Activated naive CD8-positive, alpha-beta T cell treated with anti-CD3 and anti-CD28 coated beads for 36 hours (primary cell): ENCODE measurements at places on chromosomes 11 and 22. TPM values are rescaled to one million over a fixed set of nuclear protein-coding genes. Genes with fewer than 3 reads are reported as not detected.

DNA sequence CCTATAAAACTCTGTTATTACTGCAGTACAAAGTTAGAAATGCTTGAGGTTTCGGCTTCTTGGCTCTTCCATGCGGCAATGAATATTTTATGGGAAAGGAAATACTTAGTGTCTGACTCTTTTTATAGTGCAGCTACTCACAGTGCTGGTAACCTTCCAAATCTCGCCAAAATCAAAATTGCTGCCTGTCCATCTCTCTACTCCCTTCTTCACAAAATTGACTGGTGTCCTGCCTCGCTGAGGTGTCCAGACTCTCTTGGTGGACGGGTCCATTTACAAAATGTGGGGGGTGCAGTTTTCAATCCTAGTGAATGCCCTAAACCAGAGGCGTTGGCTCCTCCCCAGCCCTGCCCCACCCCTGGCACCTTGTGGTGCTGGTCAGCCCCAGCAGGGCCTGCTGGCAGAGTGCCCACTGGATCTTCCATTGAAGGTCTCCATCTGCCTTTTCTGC is 73.5 kb downstream of the ZBTB16 start:
- H3K27ac ChIP-seq = no peak overlapping the region
- no peaks in the 10 kb centered on the region for H3K36me3 ChIP-seq
- DNase-seq = no peak
- H3K4me3 ChIP-seq = no peak overlapping the region

GRCh38 chr22:31870890-31871289 is 73.4 kb upstream of the YWHAH start:
- H3K27ac ChIP-seq = no peak overlapping the region

DNA sequence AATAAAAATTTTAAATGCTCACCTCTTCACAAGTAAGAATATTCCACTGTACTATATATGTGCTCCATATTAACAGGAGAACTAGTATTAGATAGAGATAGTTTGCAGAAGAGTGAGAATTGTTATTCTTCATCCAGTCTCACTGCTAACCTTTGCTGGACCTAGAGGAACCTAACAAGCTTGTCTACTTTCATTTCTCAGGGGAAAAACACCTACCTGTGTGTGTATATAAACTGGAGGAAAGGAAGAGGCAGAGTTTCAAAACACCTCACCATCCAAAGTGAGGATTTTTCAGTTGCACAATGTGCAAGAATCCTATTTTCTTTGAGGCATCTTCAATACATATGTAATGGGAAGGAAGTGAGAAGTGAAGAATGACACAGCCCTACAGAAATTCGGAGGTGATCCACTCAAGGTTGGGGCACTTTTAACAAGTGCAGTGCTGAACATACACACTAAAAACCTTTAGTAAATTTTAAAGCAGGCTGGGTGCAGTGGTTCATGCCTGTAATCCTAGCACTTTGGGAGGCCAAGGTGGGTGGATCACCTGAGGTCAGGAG is 52.4 kb downstream of the SYTL2 start:
- no peaks in the 10 kb centered on the region for H3K27me3 ChIP-seq
- H3K27ac ChIP-seq = peak overlapping the region; percentile 60
- H3K4me3 ChIP-seq = peak overlapping the region; percentile 33
- no peak for DNase-seq
- peaks cover 70% of the 10 kb centered on the region for H3K4me1 ChIP-seq

DNA sequence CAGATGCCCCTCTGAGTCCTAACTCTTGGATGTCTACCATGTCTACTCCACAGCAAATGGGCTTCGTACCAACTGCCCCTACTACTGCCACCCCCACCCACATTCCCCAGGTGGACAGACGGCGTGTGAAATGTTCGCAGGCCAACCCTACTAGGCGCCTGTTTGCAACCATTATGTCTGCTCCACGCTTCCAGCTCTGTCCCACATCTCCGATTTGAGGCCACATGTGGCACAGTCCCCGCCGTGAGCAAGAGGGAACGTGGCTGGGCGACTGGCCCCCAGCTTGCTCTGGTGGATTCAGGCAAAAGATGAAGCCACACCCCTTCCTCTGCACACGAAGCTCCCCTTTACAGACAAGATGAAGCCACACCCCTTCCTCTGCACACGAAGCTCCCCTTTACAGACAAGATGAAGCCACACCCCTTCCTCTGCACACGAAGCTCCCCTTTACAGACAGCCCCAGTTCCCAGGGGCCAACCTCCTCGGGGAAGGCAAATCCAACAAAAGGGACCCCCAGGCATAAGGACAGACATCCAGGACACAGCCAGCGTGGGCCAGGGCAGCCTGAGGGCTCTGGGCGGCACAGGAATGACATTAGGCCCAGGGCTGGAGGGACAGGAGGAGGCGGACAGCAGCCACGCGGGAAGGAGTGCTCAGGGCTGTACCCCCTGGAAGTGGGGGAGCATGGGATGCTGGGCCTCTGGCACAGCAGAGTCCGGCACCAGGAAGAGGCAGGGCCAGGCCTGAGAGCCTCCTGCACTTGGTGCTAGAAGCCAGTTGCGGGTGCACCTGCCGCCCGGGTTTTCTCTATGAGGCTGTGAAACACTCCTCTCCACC is 106.2 kb downstream of the SHANK2 start:
- no peaks in the 10 kb centered on the region for H3K4me1 ChIP-seq
- peaks cover 20% of the 10 kb centered on the region for H3K27me3 ChIP-seq
- H3K36me3 ChIP-seq = no peaks in the 10 kb centered on the region
- H3K27ac ChIP-seq = no peak overlapping the region

DNA sequence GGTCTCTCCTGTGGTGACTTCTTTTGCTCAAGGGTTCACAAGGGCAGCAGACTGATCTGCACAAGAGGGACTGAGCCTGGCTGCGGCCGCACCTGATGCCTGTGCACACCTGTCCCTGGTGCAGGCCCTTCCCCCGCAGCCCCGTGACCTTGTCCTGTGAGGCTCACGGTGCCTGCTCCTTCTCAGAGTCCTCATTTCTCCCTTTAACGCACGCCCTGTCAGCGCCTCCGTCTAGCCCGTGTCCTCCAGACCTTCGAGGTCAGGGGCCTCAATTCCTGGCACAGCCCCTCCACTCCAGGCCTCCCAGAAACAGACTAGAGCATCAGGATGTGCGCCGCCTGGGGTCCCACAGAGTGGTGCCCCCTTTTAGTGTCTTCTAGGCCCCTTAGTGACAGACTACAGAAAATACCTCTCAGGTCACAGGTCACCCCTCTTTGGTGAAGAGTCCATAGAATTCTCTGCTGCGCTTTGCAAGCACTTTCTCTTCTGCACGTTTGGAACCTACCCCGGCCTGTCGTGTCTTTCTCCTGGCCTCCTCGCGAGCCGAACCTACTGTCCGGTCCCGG is 1.0 kb upstream of the DRD4 start:
- H3K27ac ChIP-seq = no peak overlapping the region
- no peak for DNase-seq
- peaks cover 38% of the 10 kb centered on the region for H3K27me3 ChIP-seq
- H3K36me3 ChIP-seq = peaks cover 2% of the 10 kb centered on the region

DNA sequence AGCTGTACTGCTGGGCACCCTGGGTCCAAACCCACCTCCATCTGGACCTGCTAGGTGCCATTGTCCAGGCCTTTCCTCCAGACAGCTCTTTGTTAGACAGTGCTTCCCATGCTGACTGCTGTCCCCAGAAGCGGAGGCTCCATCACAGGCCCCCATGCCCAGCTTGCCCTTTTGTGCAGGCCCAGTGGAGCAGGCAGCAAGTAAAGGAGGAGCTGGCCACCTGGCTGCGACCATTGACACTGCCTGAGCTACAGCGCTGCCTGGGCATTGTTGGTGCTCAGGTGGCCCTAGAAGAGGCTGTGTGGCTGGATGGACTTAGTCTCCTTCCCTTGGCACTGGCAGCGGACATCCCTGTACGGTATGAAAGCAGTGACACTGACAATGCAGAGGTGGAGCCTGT is 1.5 kb downstream of the DNHD1 start:
- DNase-seq = no peak
- peaks cover 8% of the 10 kb centered on the region for H3K4me1 ChIP-seq
- H3K27ac ChIP-seq = no peak overlapping the region
- peaks cover 19% of the 10 kb centered on the region for H3K36me3 ChIP-seq
- H3K4me3 ChIP-seq = no peak overlapping the region
- H3K27me3 ChIP-seq = no peaks in the 10 kb centered on the region

DNA sequence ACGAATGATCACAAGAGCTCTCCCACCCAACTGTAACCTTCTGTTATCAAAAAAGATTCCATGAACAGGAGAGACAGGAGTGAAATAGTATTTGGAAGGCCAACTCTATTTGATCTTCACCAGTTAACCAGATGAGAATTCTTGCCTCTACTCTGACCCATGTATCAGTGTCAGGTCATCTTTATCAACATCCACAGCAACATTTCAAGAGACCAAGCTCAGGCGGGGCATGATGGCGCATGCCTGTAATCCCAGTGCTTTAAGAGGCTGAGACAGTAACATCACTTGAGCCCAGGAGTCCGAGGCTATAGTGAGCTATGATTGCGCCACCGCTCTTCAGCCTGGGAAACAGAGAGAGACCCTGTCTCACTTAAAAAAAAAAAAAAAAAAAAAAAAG is 62.3 kb downstream of the GAB2 start:
- peaks cover 14% of the 10 kb centered on the region for H3K27me3 ChIP-seq
- H3K27ac ChIP-seq = no peak overlapping the region
- peaks cover 5% of the 10 kb centered on the region for H3K4me1 ChIP-seq
- peaks cover 5% of the 10 kb centered on the region for H3K36me3 ChIP-seq

DNA sequence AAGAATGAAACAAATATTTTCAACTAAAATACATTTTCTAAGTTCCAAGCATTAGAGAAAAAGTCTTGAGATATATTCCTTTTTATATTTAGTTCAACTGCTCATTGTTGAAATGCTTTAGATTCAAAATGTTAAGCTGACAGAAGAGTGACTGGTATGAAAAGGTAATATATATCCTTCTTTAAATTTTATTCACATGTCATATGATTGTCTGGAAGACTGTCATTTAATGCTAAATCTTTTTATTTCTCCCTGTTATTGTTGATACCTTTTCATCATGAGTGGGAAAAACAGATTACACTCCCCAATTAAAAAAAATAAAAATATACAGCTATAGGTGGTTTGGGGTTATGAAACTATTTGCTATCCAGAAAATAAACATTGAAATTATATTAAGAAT is 965.4 kb downstream of the JRKL start:
- no peaks in the 10 kb centered on the region for H3K36me3 ChIP-seq
- no peak for DNase-seq
- no peak overlapping the region for H3K27ac ChIP-seq

DNA sequence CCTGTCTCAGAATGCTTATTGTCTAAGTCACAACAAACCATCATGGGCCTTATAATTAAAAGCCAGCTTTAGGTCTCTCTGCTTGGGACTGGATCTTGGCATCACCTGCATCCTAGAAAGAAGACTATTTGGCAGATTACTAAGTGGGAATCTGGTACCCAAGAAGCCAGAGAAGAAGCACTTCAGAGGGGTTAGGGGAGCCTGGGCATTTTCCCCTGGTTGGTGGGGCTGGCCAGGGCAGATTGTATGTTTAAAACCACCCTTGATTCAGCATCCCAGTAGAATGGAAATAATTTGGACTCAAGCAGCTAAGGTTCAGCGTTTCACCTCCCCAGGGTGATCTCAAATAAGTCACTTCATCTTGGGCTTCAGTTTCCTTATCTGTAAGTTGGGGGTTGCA is 193.7 kb downstream of the MIAT start:
- peaks cover 3% of the 10 kb centered on the region for H3K36me3 ChIP-seq
- no peaks in the 10 kb centered on the region for H3K4me1 ChIP-seq

DNA sequence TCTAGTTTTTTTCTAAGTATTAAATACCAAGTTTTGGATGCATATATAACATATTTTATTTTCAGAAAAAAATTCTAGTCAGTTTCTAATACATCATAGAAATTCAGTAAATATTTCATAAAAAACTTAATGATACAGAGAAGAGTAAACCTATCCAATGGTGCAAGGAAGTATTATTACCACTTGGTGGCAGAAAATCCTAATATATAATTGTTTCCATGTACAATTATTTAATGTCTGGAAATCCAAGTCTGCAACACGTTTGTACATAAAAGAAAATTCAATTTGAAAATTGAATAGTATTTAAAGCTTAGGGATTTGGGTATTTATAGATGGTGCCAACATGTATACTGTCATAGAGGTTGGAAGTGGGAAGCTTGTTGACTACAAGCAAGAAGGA is 127.0 kb downstream of the TRPC6 start:
- H3K27me3 ChIP-seq = no peaks in the 10 kb centered on the region
- H3K4me1 ChIP-seq = no peaks in the 10 kb centered on the region
- no peak overlapping the region for H3K27ac ChIP-seq
- DNase-seq = no peak
- H3K4me3 ChIP-seq = no peak overlapping the region

GRCh38 chr11:19808076-19808911 is 95.7 kb downstream of the NAV2 start:
- H3K27ac ChIP-seq = no peak overlapping the region
- peaks cover 7% of the 10 kb centered on the region for H3K27me3 ChIP-seq
- no peak for DNase-seq
- H3K4me3 ChIP-seq = no peak overlapping the region

DNA sequence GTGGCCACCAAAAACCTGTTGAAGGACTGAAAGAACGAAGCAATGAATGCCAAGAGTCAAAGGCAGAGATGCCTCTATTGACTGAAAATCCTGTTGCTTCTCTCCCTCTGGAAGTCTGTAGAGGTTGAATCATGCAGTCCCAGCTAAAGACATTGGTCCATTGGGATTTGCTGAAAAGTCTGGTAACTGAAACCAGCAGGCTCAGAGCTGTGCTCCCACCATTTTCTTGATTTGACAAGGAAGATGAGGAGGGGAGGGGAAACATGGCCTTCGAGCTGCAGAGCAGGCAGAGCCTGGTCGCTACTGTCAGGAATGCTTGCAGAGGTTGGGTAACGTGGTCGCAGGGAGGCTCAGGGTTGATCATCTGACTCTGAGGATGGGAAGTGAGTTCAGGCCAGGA is 72.8 kb upstream of the CSNK2A3 start:
- no peak for DNase-seq
- H3K4me3 ChIP-seq = no peak overlapping the region
- no peaks in the 10 kb centered on the region for H3K27me3 ChIP-seq

DNA sequence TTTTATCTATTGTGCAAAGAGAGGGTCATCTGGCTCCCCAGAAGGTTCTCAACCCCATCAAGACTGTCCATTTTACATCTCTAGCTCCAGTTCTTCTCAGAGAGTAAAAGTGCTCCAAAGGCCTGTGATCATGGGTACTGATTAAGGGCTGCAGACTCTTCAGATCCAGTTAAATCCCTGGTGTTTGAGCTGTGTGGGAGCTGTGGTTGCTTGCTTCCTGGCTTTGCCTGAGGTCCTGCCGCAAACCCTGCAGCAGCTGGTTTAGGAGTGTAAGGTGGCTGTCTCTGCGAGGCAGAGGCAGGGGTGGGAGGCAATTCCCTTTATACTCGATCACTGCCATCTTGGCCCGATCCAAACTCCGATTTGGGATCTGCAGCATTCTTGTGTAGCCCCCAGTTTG is 1.2 kb downstream of the MRPL17 start:
- H3K36me3 ChIP-seq = peaks cover 39% of the 10 kb centered on the region
- peaks cover 3% of the 10 kb centered on the region for H3K27me3 ChIP-seq
- H3K27ac ChIP-seq = peak overlapping the region; percentile 99
- H3K4me1 ChIP-seq = peaks cover 26% of the 10 kb centered on the region

GRCh38 chr11:19552161-19552560 is 160.5 kb upstream of the NAV2 start:
- peaks cover 8% of the 10 kb centered on the region for H3K27me3 ChIP-seq
- no peak for DNase-seq
- H3K4me3 ChIP-seq = no peak overlapping the region
- no peaks in the 10 kb centered on the region for H3K4me1 ChIP-seq
- no peaks in the 10 kb centered on the region for H3K36me3 ChIP-seq

Gene RAB39A
- total RNA-seq = not detected

Gene FOLR1
- not detected for total RNA-seq

Gene NUCB2
- 88.8 TPM for total RNA-seq

Gene POTEH
- not detected for total RNA-seq

Gene CASP5
- not detected for total RNA-seq

Gene CHST1
- not detected for total RNA-seq
